Activated effector memory CD4-positive, alpha-beta T cell treated with anti-CD3 and anti-CD28 coated beads, Interleukin-2, amount 50 U/mL, for 16 hours (primary cell): ENCODE measurements at places on chromosomes 12 and 14.

GRCh38 chr14:50173891-50174290 is 57.5 kb downstream of the SOS2 start:
- no peak for DNase-seq

DNA sequence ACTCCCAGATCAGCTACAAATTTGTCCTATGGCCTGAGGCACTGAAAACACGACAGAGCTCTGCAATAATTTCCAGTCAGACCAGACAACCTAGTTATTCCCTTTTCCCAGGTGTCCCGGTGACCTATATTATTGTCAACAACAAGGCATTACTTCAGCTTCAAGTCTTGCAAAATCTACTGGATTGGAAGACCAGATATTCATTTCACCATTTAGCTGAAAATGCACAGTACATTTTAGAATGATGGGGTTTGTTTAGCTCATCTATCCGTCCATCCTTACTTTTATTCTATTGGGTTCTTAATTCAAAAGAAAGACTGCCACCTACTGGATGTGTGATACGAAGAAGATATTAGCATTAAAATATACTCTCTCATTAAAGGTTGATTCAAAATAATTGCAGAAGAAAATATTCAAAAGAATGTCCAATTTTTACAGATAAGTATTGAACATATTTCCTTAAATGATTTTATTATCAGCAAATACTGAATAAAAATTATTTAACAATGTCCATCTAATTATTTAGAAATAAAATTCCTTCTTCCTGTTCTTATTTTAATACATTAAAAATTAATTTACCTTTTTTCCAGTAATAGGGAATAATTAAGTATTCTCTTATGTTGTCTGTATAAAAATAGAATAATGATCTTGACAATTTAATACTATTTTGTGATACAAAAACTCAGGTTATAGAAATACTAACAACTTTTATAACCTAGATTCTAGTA is 244.9 kb upstream of the LRIG3 start:
- no peak for DNase-seq

DNA sequence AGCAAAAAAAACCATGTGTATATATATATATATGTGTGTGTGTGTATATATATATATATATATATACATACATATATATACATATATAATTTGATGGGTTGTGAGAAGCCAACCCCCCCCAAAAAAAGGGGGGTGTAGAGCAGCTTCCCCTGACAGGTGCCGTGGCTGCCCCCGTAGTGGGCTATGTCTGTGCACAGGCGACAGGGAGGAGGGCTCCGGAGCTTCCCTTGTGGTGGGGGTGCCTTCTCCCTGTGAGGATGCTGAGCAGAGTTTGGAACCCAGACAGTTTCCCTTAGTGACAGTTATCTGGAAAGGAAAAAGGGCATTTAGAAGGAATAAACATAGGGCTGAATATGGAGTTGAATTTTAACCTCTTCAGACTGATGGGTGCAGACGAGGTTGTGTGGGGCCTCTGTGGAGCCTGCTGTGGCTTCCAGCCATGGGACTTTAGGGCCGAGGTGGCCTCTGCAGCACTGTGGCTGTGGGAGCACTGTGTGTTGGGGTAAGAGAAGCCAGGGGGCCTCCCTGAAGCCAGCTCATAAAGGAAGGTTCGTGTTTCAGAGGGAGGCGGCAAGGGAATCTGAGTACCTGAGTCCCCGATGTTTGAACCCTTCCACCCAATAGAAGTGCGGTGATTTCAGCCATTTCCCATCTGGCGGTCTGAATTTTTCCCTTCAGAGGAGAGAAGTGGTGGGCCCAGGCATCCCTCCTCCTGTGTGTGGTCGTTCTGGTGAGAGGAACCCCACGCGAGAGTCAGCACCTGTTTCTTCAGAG is 19.8 kb downstream of the XRCC3 start:
- peak; percentile 47 for DNase-seq

DNA sequence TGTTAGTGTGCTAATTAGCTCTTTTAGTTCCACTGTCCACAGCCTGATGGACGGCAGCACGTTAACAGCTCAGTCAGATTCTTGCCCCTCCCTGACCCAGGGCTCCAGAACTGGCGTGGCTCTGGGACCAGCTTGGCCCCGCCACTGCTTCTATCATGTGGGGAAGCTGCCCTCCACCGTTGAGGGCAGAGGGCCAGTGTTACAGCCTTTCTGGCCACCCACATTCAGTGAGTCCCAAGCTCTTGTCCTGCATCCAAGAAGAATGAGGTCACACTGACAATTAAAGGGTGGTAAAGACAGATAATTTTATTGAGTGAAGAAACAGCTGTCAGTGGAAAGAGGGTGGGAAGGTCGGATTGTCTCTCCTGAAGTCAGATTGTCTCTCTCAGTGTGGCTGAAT is 36.9 kb downstream of the BCL2L14 start:
- no peak for DNase-seq

- no peak for DNase-seq
Observed at GRCh38 chr12:12983420-12984035, 16.5 kb downstream of the HEBP1 start.

DNA sequence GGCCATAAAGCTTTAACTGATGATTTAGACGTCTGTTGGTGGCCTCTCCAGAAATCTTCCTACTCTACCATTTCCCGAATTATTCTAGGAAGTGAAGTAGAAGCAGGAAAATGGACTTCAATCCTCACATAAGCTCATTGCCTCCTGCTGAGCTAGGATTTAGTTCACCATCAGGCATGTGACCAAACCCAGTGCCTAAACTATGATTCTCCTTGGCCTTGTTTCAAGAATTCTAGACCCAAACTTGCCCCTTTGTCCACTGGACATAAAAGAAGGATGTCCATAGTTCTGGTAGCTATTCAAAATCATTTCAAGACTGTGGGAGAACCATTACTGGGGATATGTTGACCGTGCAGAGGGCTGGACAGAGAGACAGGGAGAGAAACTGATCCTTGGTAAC is 105.8 kb downstream of the C12orf50 start:
- no peak for DNase-seq

DNA sequence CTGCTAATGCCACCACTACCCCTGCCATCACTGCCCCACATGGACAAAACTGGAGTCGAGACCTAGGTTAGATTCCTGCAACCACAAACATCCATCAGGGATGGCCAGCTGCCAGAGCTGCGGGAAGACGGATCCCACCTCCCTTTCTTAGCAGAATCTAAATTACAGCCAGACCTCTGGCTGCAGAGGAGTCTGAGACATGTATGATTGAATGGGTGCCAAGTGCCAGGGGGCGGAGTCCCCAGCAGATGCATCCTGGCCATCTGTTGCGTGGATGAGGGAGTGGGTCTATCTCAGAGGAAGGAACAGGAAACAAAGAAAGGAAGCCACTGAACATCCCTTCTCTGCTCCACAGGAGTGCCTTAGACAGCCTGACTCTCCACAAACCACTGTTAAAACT is 7.1 kb upstream of the OAS2 start:
- DNase-seq = no peak

GRCh38 chr12:31220061-31220460 is 105.9 kb downstream of the SINHCAF start:
- DNase-seq = no peak

DNA sequence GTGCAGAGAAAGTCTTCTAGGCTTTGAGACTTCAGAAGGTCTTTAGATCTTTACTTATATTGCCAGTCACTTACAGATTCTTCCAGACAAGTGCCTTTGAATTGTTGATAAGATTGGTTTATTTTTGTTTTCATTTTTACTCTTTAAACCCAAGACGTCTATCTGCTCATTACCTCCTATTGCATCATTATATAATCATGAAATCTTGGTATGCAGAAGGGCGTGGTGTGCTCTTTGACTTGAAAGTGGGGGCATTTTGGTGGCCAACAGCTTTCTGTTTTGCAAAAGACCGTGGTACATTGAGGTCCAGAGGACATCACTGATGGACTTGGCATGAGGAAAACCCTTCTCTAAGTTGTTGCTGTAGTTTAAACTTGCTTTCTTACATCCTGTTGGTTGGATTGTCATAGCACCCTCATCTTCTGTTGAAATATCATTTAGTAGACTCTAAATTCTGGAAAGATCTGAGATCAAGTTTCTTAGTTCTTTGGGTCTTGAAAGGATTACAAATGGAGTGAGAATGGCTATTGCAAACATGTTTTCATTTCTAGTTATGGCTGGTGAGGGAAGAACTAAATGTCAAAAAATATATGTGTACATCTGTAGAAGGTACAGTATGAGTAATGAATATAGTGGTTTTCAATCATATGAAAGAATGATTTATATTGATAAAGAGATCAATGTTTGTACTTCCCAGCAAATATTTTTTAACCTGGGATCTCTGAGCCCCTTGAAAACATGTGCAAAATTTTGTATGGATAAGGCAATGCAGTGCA is 441.8 kb downstream of the NRXN3 start:
- no peak for DNase-seq

DNA sequence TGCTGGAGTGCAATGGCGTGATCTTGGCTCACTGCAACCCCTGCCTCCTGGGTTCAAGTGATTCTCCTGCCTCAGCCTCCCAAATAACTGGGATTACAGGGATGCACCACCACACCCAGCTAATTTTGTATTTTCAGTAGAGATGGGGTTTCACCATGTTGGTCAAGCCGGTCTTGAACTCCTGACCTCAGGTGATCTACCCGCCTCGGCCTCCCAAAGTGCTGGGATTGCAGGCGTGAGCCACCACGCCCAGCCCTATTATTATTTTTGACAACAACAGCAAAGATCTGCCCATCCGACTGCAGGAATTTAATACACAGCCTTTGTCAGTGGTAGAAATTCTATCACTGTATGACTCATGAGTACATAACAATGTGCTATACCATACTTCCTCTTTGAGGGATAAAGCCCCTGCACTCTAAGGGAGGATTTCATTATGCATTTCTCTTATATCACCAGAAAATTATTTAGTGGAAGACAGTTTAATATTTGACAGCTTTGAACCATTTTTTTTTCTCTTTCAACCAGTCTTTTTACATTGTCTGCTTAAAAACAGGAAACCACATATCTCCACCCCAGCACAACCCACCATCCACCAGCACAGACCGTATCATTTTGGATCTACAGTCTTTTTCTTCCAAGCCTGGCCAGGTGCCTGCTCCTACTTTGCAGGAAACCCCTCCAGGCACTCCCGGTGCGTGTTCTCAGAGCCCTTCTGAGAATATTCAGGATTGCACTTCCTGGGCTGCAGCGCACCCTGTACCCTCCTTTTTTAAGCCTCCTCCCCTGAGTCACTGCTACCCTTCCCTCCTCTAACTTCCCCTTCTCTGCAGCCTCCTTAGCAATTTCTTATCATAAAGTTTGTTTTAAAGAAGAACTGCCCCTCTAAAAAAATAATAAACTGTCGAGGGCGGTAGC is 594 bp downstream of the ARHGDIB start:
- DNase-seq = peak; percentile 81

DNA sequence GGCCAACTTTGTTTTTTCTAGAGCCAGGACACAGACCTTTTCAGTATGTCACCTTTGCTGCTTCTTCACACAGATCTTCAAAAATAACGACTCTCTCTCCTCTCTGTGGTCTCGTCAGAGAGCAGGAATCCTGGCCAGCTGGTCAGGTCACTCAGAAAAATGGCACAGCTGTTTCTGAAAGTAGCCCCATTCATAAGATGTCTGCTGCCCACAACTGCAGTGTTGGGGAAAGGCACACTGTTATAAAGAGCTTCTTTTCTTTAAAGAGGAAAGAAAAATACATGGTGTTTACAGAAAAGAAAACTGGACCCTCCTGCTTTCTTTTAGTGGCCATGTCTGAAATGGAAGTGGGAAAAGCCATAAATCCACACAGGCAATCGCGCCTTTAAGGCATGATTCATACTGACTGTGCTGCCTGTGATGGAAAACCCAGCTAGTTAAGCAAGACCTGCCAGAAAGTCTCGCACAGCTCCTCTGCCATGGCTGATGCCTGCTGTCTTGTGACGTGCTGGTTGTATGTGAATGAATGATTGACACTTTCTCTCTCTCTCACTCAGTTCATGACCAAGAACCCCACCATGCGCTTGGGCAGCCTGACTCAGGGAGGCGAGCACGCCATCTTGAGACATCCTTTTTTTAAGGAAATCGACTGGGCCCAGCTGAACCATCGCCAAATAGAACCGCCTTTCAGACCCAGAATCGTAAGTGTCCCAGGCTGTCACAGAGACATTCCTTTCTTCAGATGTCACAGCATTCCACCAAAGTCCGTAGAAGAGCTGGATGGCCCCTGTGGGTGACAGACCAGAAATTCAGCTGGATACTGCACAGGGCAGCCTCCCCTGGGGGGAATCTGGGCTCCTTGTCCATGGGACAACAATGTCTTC is 147.9 kb upstream of the HIF1A start:
- no peak for DNase-seq

GRCh38 chr14:73824127-73824526 is 27.5 kb upstream of the PTGR2 start:
- DNase-seq = no peak

DNA sequence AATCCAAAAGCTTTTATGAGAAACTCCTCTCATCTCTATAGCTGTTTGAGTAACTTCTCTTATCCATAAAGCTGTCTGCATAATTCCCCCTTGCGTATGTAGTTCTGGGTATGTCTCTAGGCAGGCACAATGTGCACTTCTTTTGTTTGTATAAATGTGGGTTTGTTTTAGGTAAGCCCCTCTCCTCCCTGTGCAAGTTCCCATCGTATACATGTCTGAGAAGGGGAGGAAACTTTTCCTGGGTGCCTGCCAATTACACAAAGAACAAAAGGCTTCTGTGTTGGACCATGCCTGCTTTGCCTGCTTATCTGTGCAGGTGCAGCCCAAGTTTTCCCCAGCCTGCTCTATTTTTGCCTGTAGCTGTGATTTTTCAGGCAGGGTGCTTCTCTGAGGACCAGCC is 96.7 kb downstream of the CCER1 start:
- no peak for DNase-seq

DNA sequence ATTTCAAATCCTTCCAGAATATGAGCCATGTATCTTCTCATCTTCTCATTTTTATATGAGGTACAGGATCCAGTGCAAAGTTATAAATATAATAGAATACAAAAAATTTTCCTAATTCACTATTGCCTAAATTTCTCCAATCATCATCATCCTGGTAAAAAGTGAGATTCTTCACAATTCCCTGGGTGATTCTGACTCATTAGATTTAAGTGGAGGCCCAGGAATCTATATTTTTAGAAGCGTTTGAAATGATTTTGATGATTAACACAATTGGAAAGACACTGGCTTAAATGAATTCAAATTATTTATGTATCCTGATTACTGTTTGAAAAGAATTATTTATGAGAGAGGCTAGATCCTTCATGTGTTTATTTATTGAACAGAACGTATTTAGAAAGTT is 380.3 kb upstream of the PDE3A start:
- no peak for DNase-seq

DNA sequence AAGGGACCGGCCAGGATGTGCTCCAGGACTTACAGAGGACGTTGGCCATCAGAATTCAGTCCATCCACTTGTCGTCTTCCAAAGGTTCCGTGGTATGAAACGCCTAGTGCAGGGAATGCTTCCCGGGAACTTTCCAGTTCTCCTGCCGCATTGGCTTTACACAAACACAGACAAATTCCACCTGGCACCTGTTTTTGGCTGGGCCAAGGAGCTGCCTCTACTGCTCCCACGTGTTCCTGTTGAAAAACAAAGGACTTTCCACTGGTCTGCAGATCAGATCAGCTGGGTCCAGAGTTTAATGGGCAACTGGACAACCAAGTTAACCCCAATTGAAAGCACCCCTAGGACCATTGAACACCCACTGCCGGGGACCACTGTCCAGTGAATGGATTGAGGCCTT is 28.0 kb upstream of the PWP1 start:
- DNase-seq = no peak

GRCh38 chr12:51722431-51722830 is 126.1 kb downstream of the FIGNL2 start:
- no peak for DNase-seq

- no peak for DNase-seq
Observed at GRCh38 chr12:4448943-4449850, 3.6 kb upstream of the FGF6 start.

GRCh38 chr14:39868251-39868650 is 436.0 kb upstream of the FBXO33 start:
- DNase-seq = no peak
